Jurkat, Clone E6-1 (cell line): ENCODE measurements at places on chromosomes 13 and 19.

GRCh38 chr19:46620716-46621115 lies 4.2 kb downstream of the PTGIR start:
- DNase-seq, result no peak

DNA sequence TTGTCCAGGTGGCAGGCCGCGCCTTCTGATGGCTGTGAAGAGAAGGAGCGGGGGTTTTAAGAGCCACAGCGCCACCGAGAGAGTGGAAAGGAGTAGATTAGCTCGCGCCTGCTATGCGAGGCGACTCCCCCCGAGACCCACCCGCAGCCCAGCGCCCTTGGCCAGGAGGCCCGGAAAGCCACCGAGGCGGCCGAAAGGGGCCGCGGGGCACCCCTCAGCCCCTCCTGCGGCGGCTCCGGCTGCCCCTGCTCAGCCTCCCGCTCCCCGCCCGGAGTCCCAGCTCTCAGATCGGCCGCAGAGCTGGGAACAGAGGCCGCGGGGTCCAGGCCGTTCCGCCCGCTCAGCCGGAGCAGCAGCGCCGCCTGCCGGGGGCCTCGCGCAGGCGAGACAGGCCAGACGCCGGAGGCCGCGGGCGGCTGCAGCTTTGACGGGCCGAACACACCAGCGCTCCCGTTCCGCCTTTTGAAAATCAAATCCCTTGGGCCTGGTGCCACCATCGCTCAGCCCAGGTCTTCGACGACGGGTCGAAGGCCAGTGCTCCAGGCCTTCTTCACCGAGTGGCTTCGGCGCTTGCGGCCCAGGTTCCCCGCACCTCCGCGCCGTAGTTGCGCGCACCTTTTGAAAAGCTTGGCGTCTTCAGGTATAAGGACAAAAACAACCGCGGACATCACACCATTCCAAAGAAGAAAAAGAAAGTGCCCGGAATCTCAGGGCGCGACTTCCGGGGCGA lies 15.3 kb downstream of the CDX2 start:
- peak; percentile 28 for DNase-seq

GRCh38 chr13:27261396-27261795 lies 9.2 kb upstream of the RASL11A start:
- peak; percentile 55 for DNase-seq

- no peak for DNase-seq
These were observed at the start of gene SIAH3 for GRCh38 chr13:45851171-45851921. SIAH3 (minus strand) TSS chr13:45851753; CDS start chr13:45851629, 124 bp downstream.

DNA sequence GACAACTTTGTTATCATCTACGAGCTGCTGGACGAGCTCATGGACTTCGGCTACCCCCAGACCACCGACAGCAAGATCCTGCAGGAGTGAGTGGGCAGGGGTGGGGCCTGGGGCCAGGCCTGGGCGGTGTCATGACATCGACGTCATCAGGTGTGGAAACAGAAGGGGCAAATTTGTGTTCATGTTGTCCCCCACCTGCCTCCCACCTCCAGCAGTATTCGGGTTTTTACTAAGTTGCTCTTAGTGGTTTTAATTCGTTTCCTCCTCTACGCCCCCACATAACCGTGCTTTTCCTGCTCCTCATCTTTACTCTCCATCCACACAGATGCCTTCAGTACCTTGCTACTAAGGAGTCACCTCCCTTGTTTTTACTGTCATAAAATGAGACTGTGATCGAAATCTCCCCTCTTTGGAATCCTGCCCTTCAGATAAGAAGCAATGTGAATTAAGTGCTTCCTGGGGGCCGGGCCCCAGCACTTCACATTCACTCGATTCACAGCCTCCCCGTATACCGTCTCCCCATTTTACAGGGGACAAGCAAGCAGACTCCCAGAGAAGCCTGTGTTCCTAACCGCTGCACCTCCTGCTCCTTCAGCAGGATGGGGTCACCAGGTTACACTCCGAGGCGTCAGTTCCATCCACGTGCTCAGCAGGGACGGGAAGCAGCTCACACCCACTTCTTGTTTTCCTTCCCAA lies 10.5 kb downstream of the AP1M1 start:
- DNase-seq, result no peak

- no peak for DNase-seq
These were observed 47.4 kb upstream of the SERPINE3 start for GRCh38 chr13:51292000-51292565.

DNA sequence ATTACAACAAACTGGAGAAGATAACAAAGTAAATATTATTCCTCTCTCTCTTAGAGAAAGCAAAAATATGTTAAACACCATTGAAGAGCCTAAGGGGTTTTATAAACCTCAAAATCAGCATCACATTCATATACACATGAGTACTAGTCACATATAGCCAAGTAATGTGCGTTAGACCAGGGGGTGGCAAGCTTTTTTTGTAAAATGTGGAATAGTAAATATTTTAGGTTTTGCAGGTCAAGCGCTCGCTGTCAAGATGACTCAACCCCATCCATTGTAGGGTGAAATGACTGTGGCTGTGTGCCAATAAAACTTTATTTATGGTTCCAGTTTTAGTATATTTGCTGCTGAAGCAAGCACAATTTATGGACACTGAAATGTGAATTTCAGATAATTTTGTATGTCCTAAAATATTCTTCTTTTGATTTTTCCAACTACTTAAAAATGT lies 21.7 kb downstream of the RFX2 start:
- no peak for DNase-seq

GRCh38 chr13:58004751-58005150 lies 373.2 kb downstream of the PCDH17 start:
- no peak for DNase-seq

GRCh38 chr13:26706381-26706780 lies 54.2 kb downstream of the GPR12 start:
- DNase-seq, result no peak

- DNase-seq, result no peak
These were observed 97.9 kb downstream of the DGKH start for GRCh38 chr13:42146359-42146758.

- no peak for DNase-seq
These were observed 33.0 kb downstream of the MIPEP start for GRCh38 chr13:23856008-23856750.

DNA sequence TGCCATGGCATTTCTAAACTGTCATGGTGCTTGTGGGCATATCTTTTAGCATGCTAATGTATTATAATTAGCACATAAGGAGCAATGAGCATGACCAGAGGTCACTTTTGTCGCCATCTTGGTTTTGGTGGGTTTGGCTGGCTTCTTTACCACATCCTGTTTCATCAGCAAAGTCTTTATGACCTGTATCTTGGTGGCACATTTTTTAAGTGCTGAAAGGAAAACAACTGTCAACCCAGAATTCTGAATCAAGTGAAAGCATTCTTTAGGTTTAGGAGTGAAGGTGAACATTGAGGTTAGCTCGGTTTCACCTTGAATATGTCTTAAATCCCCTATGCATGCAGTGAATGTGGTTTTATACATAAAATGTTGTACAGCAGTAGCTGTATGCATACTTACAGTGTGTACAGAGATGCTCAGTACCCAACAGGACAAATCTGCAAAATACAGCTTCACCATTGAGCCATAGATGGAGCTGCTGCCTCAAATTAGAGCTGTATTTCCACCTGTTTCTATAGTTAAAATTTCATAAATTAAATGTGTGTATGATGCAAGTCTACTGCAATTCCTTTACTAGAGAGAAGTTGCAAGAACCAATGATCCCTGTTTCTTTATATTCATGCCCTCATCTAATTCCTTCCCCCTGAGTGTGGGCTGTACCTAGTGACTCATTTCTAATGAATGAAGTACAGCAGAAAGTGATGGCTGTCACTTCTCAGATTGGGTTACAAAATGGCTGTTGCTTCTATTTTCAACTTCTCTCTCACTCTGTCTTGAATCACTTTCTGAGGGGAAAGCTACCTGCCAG lies 25.2 kb upstream of the IGSF23 start:
- DNase-seq, result no peak

DNA sequence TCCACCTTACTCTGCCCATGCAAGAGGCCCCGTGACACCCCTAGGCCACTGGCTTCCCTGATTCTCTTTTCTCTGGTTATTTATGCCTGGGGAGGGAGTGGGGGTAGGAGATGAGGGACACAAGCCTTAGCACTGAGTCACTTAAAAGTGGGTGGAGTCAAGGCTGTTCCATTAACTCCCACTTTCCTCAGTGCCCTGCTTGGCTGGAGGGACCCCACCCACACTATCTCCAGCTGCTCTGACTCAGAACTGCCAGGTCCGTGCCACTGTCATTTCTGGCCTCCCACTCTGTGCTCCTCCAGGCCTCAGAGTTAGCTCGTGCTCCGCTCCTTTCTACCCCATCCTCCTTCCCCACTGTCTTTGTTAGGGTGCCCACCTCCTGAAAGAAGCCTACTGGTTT lies 113.4 kb upstream of the UQCRFS1 start:
- no peak for DNase-seq

- no peak for DNase-seq
These were observed 180.6 kb downstream of the ABCC4 start for GRCh38 chr13:95120650-95121049.

DNA sequence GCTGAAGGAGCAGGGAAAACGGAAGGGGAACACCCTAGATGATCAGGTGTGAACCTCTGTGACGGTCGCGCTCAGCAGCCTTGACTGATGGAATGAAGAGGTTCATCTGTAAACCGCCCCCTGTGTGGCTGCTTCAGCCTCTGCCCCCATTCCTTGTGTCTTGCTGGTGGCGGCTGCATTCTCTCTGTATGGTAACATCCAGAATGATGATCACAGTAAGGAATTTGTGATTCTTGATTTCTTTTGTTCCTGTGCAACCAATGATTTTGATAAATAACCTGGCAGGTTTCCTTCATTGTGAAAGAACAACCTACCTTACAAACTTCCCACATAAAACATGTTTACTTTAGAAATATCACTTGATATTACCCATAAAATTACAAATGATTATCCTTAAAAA lies 118.7 kb upstream of the MCF2L start:
- DNase-seq, result no peak

GRCh38 chr19:5695649-5696195 lies 5.6 kb downstream of the RPL36 start:
- no peak for DNase-seq

- no peak for DNase-seq
These were observed at the start of gene ZNF90 for GRCh38 chr19:20077791-20078463. ZNF90 (plus strand) TSS chr19:20078000; CDS start chr19:20078133, 133 bp downstream.

- DNase-seq, result no peak
These were observed 25.1 kb downstream of the SIPA1L3 start for GRCh38 chr19:37931881-37932655.

DNA sequence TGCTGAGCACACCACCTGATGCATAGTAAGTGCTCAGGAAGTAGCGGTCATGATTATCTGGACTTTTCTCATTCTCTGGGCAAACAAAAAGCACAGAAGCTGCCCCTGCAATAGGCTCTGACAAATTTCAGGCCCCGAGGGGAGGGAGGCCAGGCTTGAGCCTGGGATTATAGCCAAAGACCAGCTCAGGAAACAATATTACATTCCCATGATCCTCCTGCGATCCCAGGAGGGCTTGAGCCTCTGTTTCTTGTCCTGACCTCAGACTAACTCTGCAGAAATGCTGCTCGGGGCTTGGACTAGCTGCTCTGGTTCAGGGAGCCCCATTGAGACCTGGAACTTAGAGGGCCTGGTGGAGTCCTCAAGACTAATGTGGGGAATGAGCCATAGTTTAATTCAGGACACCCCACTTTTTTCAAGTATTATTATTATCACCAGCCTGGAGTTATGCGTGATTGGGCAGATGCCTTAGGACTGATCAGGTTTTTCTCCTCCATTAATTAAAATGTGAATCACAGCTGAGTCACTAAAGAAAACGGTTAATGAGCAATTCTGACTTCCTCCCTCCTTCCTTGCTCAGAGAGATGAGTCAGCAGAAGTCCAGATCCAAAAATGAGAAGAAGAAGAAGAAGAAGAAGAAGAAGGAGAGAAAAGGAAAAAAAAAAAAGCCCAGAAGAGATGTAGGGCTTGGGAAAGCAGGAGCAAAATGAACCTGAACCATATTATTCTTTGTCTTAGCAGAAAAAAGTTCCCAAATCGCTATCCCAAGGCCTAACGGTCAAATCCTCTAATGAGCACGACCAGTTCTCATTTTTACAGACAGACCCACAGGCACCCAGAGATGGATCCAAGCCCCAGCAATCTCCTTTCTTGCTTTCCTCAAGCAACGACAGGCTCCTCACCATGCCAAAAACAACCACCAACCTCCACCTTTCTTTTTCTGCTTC lies 107.2 kb downstream of the CACNA1A start:
- DNase-seq, result no peak

GRCh38 chr19:9324584-9324962 lies 594 bp downstream of the ZNF559 start:
- DNase-seq, result peak; percentile 6

- DNase-seq, result no peak
These were observed 604.7 kb downstream of the SLITRK6 start for GRCh38 chr13:85194482-85194881.

DNA sequence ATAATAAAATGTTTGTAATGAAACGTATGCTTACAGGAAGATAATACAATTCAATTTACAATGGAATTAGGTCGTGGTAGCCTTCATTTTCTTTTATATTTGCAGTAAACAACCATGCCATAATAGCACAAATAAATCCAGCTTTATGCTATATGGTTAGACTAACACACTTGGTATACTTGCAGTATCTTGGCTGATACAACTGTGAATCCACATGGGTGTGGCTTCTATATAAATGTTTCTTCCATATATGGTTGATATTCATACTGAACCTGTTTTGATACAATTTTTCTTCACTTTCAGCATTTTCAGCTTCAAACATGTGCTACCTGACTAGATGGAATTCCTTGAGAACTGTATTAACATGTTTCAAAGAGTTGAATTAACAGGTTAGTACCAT lies 20.4 kb upstream of the SPRY2 start:
- DNase-seq, result no peak

DNA sequence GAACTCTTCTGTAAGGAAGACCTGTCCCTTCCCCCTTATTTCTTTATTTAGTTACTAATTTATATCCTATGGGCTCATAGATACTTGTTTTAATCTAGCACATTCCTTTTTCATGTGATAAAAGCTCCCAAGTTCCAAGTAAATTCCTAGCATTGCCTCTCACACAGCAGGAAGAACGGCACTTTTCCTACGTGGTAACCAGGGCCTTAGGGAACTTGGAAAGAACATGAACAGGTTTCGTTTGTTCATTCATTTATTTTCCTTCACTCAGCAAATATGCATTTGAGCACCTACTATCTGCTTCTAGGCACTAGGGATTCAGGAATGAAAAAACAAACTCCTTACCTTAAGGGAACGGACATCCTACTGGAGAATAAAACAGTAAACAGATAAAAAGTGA lies 125.1 kb downstream of the SIPA1L3 start:
- no peak for DNase-seq

GRCh38 chr19:37136111-37136510 lies 36.4 kb downstream of the ZNF585A start:
- DNase-seq, result no peak

- no peak for DNase-seq
These were observed 1.4 kb downstream of the FFAR2 start for GRCh38 chr19:35449359-35450043.
